GM04504 (cell line): ENCODE measurements at places on chromosomes 7 and 10.

- DNase-seq: no peak
Measured at GRCh38 chr7:135385209-135385608, 124.7 kb downstream of the CNOT4 start.

DNA sequence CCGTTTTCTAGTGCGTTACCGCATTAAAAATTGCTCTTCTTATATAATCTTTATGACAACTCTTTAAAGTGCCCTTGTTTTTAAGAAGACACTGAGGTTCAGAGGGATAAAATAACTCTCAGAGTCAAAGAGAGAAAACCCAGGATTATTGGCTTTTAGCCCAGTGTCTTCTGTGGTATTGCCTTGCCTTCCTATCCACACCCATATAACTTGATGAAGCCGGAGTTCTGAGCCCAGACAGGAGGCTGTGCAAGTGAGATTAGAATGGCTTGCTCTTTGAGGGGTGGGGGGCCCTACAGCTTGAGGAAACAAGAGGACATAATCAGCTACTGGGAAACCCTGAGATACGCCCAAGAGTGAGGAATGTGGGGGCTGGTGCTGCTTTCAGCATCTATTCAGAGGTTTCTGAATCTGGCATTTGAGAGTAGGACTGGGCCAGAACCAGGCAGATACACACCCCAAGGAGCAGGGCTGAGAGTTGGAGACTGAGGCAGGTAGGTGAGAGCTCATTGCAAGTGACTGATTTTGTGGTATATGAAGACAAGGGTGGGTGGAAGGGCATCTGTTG is 2.3 kb downstream of the PRXL2A start:
- no peak for DNase-seq

DNA sequence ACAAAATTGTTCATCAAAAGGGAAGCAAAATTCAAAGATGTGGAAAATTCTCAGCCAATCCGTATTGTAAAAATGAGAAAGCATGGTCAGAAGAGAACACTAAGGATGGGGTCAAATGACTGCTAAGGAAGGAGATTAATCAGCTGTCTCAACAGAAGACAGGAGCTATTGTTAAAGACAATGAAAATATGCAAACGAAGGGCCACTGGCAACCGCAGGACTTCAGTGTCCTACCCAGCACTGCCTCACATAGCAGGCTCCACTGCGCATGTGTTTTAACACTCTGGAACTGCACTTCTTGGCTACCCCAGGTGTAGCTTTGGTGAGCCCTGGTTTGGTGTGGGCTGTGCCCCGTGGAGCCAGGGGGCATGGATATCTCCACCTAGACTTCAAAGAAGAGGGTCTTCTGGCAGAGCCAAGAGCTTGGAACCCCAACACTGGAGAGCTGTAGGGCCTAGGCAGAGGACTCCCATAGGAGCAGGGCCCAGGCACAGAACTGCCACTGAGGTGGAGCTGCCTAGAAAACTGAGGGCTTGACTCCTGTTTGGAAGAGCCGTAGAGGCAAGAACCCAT is 176.2 kb upstream of the GDF10 start:
- no peak for DNase-seq

DNA sequence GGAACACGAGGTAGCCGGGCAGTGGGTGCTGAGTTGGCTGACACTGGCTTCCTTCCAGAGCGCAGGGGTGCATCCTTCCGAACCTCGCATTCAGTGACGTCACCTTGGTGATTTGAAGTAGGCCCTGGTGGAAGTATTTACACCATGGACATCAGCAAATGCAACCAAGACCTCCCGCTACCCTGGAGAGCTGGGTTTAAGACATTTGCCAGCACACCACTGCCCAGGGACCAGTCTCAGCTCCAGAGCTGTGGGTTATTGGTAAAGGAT is 106.4 kb upstream of the GPR26 start:
- no peak for DNase-seq

DNA sequence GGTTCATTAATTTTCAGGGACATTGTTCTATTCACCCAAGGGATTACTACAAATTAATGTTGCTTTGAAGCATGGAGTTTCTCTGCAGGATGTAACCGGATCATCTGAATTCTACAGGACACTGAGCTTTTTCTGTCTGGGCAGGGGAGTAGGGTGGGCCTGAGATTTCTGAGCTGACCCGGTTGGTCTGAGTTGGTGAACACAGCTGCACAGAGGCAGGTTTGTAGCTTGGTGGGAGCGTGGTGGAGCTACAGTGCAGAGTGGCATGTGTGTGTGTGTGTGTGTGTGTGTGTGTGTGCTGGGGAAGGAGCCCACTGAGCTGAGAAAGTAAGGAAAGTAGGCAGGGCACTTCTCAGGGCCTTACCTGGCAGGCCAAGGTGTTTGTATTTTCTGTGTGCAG is 62.6 kb downstream of the SH2D4B start:
- DNase-seq: no peak

GRCh38 chr10:86673827-86674581 is 5.7 kb downstream of the LDB3 start:
- no peak for DNase-seq

GRCh38 chr7:72035266-72035665 is 376.9 kb downstream of the CALN1 start:
- DNase-seq: no peak

DNA sequence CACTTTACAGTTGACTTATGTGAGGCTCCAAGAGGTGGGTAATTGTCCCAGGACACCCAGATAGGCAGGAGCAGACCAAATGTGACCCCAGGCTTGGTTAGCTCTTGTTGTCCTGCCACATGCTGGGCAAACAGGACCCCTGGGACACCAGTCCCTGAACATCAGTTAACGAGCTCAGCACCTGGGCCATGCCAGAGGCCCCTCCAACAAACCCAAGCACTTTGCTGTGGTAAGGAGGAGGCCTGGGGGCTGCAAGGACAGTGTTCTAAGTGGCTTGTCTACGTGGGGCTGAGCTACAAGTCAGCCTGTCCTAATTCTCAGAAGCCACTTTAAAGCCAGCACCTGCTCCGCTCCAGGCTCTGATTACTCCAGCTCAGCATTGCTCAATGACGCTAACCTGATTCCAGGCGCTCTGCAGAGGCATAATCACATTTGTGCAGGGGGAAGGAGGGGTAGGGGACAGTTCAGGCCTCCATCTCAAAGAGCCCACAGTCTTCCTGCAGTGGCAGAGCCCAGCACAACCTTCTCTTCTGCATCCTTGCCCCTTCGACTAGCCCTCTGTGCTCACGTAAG is 57.2 kb downstream of the DDC start:
- no peak for DNase-seq

DNA sequence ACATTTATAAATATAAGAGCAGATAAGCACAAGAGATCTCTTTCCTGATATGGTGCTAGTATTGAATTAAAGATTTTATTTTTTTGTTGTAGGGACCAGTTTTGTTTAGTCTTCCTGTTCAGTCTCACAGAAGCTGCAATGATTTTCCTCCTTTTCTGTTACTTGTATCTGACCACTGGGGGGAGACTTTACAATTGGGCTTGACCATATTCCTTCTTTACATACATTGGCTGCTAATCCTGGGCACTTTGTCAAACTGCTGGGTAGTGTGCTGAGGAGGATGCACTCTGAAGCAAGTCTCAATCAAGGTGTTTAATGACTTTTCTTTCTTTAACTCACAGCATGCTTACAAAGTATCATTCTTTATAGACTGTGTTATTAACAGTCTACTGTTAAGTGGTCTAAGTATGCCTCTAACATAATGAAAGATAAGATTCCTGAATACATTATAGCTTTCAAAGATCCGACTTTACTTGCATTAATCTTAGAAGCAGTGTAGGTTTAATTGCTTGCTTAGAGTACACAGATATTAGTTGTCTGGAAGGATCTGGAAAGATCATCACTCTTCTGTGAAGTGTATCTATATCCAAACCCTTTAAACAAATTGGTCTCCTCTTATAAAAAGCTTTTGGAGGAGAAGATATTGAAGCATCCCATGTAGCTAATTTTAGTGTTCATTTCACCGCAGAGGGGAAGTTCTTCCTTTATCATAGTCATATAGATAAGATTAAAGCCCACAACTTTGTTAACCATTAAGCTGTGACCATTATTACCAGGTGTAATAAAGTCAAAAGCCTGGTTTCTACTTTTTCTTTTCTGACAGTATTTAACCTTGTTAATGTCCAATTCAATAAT is 3.1 kb downstream of the PALS2 start:
- DNase-seq: peak; percentile 40

DNA sequence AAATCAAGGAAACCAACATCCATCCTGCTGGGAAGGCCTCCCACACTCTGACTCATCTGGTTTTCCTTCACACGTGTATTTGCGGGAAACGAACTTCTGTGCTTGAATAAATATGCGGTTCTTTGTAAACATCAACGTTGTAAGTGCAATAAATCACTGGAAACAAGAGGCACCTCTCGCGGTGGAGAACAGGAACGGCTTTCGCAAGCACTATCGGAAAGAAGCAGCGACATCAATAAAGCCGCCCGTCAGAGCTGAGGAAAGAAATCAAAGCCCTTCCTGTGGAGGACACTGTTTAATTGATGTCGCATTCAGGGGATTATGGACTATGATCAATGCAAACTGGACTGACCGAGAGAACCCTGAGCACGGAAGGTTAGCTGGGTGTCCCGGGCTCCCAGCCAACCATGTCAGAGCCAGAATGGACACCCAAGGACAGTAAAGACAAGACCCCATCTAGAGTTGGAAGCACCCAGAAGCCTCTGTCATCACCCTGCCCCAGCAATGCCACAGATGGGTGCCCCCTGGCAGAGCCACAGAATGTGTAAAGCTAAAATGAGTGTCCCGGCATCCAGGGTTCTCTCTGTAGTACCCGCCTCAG is 37.6 kb downstream of the OAT start:
- no peak for DNase-seq

DNA sequence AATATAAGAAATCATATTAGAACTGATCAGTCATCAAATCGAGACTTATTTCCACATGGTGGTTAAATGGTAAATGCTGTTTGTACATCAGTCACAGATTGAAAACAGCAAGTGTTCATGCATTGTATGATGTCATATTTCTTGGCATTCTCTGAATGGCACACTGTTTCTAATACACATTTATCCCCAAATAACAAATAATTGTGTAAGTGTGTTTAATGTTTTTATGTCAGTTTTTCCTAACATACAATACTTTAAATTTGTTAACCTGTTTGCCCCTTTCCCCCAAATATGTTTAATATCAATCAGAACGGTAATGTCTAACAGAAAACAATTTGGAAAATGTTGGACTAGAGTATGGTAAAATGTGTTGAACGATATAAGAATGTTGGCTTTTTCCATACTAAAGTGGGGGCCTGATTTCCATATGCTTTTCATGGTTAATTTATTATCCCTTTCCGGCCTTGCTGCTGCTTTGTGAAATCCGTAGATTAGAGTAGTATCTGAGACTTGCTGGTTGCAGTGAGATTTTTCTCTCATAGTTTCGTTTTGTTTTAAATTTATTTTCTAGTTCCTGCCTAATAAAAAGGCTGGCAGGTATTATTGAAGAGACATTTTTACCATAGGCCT is 23.7 kb downstream of the RAB18 start:
- no peak for DNase-seq

DNA sequence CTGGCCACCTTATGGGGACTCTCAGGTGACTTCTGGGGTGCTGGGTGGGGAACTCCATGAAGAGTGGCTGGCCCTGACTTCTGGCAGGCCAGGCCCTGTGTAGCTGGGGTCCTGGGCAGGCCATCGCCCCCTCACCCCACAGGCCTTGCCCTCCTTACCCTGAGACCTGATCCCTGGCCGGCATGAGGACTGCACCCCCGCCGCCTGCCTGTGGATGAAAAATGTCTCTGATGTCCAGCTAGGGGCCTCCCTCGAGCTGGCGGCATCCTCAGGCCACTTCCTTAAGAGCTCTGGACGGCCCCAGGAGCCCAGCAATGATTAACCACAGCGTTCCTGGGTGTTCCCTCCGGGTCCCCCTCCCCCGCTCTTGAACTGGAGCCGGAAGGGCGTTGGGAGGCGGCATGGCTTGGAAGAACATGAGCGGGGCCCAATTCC is 31.8 kb upstream of the SHH start:
- DNase-seq: no peak

GRCh38 chr10:52665821-52666220 is 106.8 kb downstream of the MBL2 start:
- DNase-seq: no peak

GRCh38 chr7:96344236-96344635 is 22.3 kb upstream of the SLC25A13 start:
- DNase-seq: no peak

GRCh38 chr7:101370836-101371235 is 8.2 kb downstream of the COL26A1 start:
- DNase-seq: no peak

DNA sequence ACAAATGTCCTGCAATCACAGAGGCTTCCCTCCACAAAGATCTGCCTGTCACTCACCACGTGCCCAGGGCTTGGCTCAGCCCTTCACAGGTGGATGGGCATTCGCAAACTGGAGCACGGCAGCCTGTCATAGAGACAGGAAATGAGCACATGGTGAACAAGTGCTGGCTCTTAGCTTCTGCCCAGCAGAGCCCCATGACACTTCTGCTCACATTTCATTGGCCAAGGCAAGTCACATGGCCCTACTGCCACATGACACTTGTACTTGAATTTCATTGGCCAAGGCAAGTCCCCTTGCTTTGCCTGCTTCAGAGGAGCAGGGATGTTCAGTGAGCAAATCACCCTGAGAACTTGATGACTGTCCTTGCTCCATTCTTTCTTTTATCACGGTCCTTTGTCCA is 110.8 kb upstream of the PPP2R2D start:
- DNase-seq: no peak

- DNase-seq: no peak
Measured at GRCh38 chr7:118175740-118176139, 8.2 kb upstream of the LSM8 start.

GRCh38 chr7:139317939-139318505 is 23.1 kb upstream of the FMC1 start:
- DNase-seq: no peak

- DNase-seq: no peak
Measured at GRCh38 chr10:124748166-124748565, 4.0 kb upstream of the FAM53B start.

GRCh38 chr7:98458090-98458875 is 57.4 kb upstream of the BAIAP2L1 start:
- DNase-seq: no peak

GRCh38 chr7:116403265-116403664 is 96.3 kb upstream of the CAV2 start:
- peak; percentile 78 for DNase-seq

DNA sequence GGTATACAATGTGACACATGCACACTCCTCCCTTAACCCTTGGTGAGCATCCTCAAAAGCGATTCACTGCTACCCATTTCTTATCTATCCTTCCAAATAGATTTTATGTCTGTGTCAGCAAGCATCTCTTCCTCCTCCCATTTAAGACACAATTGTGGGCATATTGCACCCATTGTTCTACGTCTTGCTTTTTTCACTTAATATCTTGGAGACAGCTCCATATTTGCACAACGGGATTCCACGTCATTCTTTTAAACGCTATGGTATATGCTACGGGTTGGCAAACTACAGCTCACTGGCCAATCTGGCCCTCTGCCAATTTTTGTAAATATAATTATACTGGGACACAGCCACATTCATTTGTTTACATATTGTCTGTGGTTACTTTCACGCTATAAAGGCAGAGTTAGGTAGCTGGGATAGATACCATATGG is 88.6 kb downstream of the RNF216 start:
- DNase-seq: no peak
